Activated naive CD4-positive, alpha-beta T cell (primary cell): ENCODE measurements at places on chromosomes 3 and 15.

DNA sequence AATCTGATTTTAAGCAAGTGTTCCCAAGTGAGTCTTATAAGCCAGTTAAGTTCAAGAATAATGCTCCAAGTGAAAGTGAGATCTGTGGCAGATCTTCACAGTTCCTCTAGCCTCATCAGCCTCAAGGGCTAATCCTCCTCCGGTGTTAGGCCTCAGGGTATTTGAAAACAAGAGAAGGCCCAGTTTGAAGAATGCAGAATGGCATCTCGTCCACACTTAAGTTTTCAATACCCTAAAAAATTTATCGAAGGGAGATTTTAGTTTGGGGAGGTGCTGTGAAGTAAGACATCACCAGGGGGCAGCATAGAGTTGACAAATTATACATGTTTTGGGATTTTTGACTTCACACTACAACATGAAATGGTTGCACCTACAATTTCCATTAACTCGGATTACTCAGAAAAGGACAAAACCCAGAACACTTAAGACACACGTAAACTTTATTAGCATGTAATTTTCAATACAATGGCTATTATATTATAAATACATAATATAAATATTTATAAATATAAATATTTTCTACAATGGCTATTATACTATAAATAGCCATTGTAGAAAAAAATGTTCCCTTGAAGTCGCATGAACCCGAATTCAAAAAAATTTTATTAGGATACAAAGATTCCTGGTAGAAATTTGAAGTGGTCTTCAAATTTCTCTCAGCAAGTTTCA lies 2.3 kb upstream of the TMEM266 start:
- DNase-seq: no peak

GRCh38 chr3:58041826-58042324 lies 33.7 kb downstream of the FLNB start:
- no peak for DNase-seq

GRCh38 chr3:139774560-139775302 lies 97.0 kb upstream of the NMNAT3 start:
- DNase-seq: no peak

DNA sequence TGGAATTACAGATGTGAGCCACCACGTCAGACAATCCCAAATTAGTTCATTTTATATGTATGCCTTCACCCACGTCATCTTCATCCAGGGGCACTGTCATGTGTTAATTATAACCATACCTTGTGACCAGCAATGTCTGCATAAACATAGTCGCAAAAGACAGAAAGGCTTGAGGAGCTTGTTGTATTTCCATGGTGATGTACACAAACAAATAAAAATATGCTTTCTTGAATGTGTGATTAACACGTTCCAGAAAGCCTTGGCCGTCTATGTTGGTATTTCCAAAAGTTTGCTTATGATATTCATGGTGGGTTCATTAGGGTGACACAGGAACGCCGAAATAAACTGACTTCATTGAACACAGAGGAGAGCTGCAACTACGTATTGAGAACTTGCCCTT lies 524.7 kb upstream of the ZNF717 start:
- DNase-seq: no peak

- DNase-seq: no peak
Measured at GRCh38 chr15:88636654-88637053, 2.2 kb upstream of the ISG20 start.

GRCh38 chr3:66153481-66154443 lies 67.0 kb upstream of the SLC25A26 start:
- no peak for DNase-seq

DNA sequence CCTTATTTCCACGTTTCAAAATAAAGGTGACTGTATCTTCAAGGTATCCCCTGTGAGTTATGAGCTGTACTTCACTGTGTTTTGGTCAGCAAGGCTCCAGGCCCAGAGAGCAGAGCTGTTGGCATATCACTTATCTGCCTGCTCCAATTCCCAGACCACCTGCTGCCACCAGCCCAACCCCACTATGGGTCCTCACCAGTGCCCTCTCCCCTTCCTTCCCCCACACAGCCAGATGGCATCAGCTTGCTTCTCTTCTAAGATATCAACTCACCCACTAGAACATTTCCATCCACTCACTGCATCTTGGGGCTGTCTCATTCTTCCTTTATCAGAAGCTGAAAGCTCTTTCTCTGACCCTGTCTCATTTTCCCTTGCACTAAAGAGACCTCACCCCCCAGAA lies 136.9 kb upstream of the EIF1B start:
- no peak for DNase-seq

- no peak for DNase-seq
Measured at GRCh38 chr15:81604713-81605112, 230.7 kb upstream of the TMC3 start.
